ENCODE measurements at places on chromosomes 1 and 21. TPM values are rescaled to one million over a fixed set of nuclear protein-coding genes. Genes with fewer than 3 reads are reported as not detected.
A peak's percentile ranks its signal among the peaks of the same experiment; 100 is the strongest.

GRCh38 chr1:223748405-223748772 lies 36.0 kb downstream of the CAPN2 start:
- DNase-seq, result peak; percentile 73

IL23R gene
- total RNA-seq, result not detected

ACTA1 gene
- total RNA-seq, result 1,702 TPM

CYP2J2 gene
- 20.8 TPM for total RNA-seq

RAB25 gene
- not detected for total RNA-seq

- no peak for DNase-seq
Measured at GRCh38 chr1:185934476-185935189, 200.4 kb downstream of the HMCN1 start.

GRCh38 chr1:229619614-229620013 lies 6.3 kb downstream of the TAF5L start:
- no peak for DNase-seq

GNAT2 gene
- total RNA-seq, result not detected

CHRM3 gene
- total RNA-seq, result 1.8 TPM

GRCh38 chr1:185824106-185824505 lies 89.9 kb downstream of the HMCN1 start:
- peak; percentile 3 for DNase-seq

- DNase-seq, result no peak
Measured at GRCh38 chr1:94071976-94072375, 49.0 kb downstream of the ABCA4 start.

DNA sequence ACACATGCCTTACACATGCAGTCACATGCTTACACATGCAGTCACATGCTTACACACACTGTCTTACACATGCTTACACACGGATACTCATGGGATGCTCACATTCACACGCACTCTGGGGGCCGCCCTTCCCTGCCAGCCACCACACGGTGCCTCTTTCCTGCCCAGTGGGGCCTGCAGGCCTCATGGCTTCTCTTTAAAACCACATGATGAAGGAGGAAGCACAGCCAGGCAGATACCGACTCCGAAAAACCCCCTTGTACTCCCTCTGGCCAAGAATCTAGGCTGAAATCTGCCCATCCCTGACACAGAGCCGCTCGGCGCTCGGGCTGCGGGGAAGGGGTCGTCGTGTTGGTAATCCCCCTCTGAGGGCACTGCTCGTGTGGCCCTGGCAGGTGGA lies 113.0 kb downstream of the PRDM16 start:
- DNase-seq, result no peak

GRCh38 chr1:205965036-205965884 lies 22.0 kb upstream of the SLC26A9 start:
- DNase-seq, result no peak

TNFSF18 gene
- not detected for total RNA-seq

DNA sequence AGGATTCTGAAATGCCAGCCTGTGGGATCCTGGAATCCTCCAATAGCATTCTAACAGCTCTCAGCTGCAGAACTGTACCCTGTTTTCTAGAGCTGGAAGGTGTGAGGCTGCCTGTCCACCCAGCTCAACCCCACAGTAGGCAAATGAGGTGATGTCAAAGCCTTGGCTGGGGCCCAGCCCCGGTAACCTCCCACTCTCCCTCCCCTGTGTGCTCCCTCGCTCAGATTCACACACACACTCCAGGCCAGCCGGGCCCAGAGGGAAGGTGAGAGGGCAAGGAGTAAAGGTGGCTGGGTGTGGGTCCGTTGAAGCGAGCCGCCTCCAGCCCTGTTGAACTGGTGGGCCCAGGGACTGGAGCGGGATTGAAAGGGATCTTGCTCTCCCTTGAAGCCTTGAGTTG lies at the start of gene BSND:
Gene BSND, plus strand, starts transcription at position 257 of the 400 bp plus-strand sequence. CDS start 254 bp downstream, outside the sequence.
- no peak for DNase-seq

GRCh38 chr1:202998836-202999750 lies 8.1 kb upstream of the TMEM183A start:
- peak; percentile 71 for DNase-seq

PTGFR gene
- 18.5 TPM for total RNA-seq

PEX14 gene
- total RNA-seq, result 11.5 TPM

- no peak for DNase-seq
Measured at GRCh38 chr1:58976294-58976693, 192.4 kb upstream of the JUN start.

DNA sequence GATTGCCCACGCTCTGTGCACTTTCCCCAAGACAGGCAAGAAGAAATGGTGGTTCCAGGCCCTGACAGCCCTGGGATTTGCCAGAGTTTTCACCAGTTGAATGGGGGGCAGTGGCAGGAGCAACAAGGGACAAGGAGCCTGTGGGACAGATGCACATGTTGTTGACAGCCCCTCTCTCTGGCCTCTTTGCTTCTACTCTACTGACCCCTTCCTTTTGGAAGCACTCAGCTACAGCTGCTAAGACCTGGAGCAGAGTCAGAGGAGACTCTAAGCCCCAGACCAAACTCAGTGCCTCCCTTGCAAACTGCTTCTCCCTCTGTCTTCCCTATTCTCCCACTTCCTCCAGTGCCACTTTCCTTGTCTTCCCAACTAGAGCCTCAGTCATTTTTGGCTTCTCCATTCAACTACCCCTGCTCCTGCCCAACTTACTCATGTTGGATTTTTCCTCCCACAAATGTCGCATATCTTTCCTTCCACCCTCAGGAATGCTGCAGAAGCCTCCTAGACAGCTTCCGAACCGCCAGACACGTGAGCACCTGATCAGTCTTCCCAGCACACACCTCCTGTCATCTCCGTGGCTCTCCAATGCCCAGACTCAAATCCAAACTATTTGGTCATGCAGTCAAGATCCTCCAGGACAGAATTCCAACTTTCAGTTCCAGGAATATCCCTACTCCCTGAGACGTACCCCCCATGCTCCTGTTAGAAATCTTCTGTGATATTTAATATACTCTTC lies 9.1 kb downstream of the INKA2 start:
- peak; percentile 42 for DNase-seq

GRCh38 chr1:22122273-22123070 lies 20.4 kb downstream of the WNT4 start:
- DNase-seq, result no peak

DNA sequence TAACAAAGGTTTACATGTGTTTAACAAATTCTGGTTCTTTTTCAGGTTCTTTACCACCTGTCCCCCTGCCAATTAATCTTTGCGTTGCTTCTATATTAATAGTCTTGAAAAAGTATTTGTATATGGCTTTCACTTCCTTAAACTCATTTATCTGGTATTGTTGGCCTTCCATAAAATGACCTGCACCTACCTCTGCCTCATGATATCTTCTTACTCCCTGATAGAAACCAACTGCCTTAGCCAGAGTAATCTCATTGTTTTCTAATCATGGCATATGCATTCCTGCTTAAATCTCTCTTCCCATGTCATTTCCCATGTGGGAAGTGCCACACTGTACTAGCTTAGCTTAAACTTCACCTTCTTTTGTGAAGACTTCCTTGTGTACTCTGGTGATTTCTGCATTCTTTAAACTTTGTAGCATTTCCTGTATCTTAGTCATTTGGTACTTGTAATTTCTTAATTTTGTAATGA lies 8.7 kb downstream of the SMG7 start:
- no peak for DNase-seq

BSND gene
- not detected for total RNA-seq

- no peak for DNase-seq
Measured at GRCh38 chr1:33025761-33026160, 10.9 kb downstream of the AK2 start.

GRCh38 chr1:9238134-9238533 lies 3.6 kb downstream of the H6PD start:
- no peak for DNase-seq

DNA sequence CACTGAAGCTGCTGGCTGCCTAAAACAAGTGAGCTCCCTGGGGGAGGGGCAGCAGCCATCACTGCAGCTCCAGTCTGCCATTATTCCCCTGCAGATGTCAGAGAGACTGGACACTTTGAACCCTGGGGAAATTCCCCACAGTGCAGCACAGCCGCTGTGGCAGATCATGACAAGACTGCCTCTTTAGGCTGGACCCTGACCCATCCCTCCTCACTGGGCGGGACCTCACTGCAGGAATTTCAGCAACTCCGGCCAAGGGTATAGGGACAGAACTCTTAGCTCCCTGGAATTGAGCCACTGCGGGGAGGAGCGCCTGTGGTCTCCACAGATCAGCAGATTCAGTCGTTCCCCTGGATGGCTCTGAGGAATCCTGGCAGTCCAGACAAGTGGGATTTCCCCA lies 964.6 kb downstream of the BRINP3 start:
- no peak for DNase-seq

- DNase-seq, result peak; percentile 91
Measured at GRCh38 chr1:32627596-32628162, 22.7 kb downstream of the ZBTB8OS start.

DNA sequence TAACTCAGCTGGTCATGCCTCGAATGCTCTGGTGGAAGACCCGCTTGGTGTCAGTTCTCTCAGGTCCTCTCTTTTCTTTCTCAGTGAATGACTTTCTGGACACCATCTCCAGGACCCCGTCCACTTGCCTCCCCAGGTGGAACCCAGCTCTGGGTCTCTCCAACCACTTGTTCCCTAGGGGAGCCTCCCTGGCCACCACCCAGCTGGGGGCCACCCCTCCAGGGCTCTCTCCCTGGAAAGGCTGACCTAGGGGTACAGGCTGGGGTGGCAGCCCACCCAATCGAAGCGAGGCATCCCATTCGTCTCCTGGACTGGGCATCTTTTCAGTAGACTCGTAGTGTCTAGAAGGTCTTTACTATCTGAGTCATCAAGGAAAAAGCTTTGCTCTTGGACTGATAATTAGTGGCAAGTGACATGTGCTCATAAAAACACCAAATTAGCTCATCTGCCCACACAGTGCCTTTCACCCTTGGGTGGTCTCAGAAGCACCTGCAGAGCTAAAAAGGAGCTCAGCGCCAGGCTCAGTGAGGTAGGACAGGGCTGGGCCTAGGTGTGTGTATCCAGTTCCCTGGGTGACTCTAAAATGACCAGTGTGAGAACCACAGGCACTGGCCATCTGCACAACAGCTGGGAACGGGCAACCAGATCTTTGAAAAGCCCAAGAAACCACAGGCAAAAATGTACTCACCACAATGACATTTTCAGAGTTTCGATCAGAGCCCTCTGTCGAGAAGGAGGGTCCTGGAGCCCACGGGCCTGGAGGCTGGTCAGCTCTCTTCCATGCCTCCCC lies 2.4 kb upstream of the PDXK start:
- DNase-seq, result peak; percentile 94

DNA sequence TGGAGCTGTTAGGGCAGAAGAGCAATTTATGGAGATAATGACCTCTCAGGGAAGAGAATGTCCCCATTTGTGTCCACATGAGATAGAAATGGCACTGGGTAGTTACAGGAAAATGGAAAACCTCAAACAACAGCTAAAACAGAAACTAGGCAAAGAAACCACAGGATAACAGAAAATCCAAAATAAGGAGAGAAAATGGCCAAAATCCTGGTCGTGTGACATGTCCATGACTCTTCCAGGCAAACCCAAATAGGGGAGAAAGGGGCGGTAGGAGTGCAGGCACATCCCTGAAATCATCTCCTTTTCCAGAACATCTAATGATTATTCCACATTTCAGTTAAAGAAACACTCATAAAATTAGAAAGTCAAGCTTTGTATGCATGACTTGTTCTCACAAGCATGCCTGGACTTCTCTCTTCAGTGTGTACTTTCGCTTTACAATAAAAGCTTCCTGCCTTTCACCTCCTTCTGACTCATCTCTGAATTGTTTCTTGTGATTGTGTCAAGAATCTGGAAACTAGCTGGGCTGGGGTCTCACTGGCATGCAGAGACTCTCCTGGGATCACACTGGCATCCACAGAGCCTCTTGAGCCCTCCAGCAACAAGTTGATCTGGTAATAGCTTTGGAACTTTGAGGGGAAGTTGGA lies 171.4 kb upstream of the ZP4 start:
- DNase-seq, result no peak

GBP7 gene
- not detected for total RNA-seq

PPIAL4G gene
- not detected for total RNA-seq

DNA sequence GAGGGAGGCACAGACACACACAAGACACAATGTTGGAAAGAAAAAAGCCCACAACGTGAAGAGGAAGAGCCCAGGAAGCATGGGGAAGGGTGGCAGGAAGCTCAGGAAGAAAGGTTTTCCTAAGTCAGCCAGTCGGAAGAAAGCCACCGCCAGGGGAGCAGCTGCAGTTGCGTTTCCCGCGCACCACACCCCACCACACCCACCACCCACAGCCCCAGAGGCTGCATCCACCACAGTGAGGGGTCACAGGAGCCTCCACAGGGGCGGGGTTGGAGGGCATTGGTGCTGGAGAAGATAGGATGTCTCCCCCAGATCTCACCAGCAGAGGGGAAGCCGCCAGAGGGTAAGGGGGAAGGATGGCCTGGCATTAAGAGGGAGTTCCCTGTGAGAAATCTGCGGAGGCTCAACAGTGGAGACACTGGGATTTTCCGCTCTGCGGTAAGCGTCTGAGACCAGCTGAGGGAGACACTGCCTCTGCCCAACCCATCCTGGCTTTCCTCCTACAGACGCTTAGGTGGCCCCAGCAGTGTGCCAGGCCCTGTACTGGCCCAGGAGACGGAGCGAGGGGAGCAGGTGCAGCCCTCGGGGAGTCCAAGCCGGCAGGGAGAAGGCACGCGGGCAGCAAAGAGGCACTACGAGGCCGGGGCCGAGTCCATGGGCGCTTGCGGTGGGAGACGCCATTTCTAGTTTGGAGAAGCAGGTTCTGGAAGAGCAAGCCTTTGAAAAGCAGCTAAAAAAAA lies 19.8 kb downstream of the PGLYRP3 start:
- DNase-seq, result no peak

Data from myocyte (in vitro differentiated cells).